ENCODE measurements at places on chromosomes 1 and 21.

GRCh38 chr1:181391301-181391900, 91.9 kb upstream of the CACNA1E start:
- peak; percentile 78 for DNase-seq

DNA sequence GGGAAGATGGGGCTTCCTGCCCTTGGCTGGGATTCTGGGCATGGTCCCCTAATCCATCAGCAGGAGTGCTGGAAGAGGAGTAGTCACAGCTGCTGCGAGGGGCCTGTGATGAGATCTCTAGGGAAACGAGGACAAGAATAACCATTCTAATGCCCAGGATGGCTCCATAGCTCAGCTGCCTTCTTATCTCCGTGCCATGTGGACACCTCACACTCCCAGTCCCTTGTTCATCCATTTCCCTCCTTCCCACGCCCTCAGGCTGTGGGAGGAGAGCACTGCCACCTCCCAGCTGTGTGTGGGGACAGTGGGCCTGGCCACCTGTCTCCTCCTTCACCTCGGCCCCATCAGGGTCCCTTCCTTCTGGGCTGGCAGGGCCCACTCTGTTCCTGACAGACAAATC, 16.1 kb upstream of the ETV3 start:
- peak; percentile 48 for DNase-seq

GRCh38 chr1:103367186-103367585, 158.3 kb upstream of the RNPC3 start:
- DNase-seq: no peak

- DNase-seq: no peak
These were observed 37.1 kb upstream of the DOCK7 start for GRCh38 chr1:62725255-62725654.

DNA sequence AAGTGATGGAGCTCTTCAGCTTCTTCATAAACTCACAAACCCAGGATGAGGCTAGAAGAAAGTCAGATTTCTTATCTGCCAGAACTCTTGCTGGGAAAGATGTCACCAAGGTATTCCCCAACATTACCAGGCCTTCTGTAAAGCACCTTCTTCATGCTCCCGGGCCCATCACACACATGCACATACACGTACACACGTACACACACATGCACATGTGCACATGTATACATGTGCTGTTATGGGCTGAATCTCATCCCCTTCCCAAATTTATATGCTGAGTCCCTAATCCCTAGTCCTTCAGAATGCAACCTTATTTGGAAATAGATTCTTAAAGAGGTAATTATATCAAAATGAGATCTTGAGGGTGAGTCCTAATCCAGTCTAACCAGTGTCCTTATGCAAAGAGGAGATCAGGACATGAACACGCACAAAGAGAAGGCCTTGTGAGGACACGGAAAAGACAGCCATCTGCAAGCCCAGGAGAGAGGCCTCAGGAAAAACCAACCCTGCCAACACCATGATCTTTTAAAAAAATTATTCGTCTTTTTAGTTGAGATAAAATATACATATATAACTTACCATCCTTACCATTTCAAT, 76.4 kb upstream of the LYST start:
- DNase-seq: no peak
